ENCODE measurements at places on chromosomes 4 and X. TPM values are rescaled to one million over a fixed set of nuclear protein-coding genes. Genes with fewer than 3 reads are reported as not detected.

GRCh38 chr4:127632420-127633403 lies at the start of gene INTU:
INTU (plus strand) TSS chr4:127632957; CDS start chr4:127633035, 78 bp downstream.
- peak; percentile 94 for DNase-seq

GRCh38 chr4:123671636-123672404 lies 275.2 kb downstream of the SPRY1 start:
- DNase-seq: no peak

The GPC4 gene
- 120 TPM for total RNA-seq

- no peak for DNase-seq
Observed at GRCh38 chrX:41110801-41111625, 25.8 kb downstream of the USP9X start.

The TMEM156 gene
- total RNA-seq: not detected

- no peak for DNase-seq
Observed at GRCh38 chr4:108426493-108426892, 193.9 kb upstream of the RPL34 start.

DNA sequence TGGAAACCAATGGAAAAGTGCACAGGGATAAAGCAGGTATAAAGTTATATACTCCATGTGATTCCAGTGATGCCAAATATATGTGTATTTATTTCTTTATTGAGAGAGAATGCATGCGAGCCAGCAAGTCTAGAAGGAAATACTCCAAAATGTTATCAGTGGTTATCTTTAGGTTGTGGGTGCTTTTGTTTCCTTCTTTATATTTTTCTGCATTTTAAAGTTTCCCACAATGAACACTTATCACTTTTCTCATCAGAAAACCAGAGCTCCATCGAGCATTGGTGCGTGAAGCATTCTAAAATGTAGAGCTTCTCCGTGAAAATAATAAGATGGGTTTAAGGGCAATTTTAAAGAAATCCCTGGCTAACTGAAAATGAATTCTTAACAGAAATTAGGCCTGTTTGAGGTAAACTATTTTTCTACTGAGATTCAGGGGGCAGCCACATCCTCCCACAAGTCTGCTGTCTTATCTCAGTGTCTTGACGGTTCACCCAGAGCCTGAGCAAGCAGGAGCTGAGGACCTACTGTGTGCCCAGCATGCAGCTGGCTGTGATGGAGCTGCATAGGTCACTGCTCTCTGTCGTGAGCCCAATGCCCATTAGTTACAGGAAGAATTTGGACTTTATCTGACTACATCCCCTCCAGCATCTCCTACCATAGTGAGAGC lies 18.7 kb upstream of the CD40LG start:
- DNase-seq: no peak

GRCh38 chr4:110769578-110769977 lies 146.7 kb upstream of the PITX2 start:
- DNase-seq: no peak

The IQCM gene
- total RNA-seq: not detected

DNA sequence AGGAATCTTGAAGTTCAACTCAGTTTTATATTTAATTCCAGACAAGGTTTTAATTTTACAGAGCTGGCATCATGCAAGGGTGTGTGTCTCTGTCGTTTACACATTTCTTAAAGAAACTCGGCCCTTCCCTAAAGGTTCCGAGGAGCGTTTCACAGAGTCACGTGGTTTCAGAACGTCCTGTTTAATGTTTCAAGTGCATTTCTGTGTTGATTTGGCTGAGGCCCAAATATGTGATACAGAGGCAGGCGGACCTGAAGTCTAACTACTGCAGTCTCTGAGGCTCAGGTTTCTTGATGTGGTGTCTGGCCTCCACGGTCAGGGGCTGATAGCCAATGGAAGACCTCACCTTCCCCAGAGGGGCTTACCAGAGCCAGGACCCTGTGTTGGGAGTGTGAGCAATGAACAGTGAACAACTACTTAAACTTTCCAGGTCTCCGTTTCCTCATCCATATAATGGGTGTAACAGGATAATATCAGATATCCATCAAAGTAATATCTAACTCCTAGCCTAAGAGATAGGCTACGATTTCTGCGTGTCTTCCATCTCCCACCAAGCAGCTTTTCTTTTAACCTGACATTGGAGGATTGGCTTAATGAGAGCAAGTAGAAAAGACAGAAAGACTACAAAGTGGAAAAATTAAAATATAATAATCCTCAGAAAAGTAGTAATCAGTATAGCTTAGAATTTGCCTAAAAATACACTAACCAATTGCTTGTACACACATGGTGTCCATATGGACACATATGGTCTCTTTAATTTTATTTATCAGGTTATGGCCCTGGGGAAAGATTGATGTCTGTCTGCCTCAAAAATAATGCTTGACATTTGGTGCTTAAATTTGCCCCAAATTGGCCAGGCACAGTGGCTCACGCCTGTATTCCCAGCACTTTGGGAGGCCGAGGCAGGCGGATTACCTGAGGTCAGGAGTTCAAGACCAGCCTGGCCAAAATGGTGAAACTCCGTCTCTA lies 50.0 kb upstream of the TRIM2 start:
- no peak for DNase-seq

The OPRPN gene
- not detected for total RNA-seq

The RAB39B gene
- total RNA-seq: 6.9 TPM

The RAB33A gene
- total RNA-seq: 3.0 TPM

The ZFP42 gene
- total RNA-seq: 120 TPM

The SPACA5 gene
- total RNA-seq: not detected

GRCh38 chr4:8763966-8764901 lies 107.4 kb downstream of the HMX1 start:
- DNase-seq: peak; percentile 6

The FAM13A gene
- 14.6 TPM for total RNA-seq

- no peak for DNase-seq
Observed at GRCh38 chr4:5040856-5041620, 10.2 kb upstream of the STK32B start.

GRCh38 chr4:158090323-158090722 lies 82.5 kb downstream of the GASK1B start:
- no peak for DNase-seq

The SPIN4 gene
- total RNA-seq: 12.4 TPM

GRCh38 chrX:74923942-74924448 lies 1.3 kb downstream of the NEXMIF start:
- DNase-seq: peak; percentile 15

The GNPDA2 gene
- total RNA-seq: 4.7 TPM

GRCh38 chrX:115898382-115899001 lies 272.1 kb upstream of the AGTR2 start:
- no peak for DNase-seq

GRCh38 chr4:40502934-40503333 lies 126.7 kb downstream of the RBM47 start:
- no peak for DNase-seq

- DNase-seq: peak; percentile 66
Observed at GRCh38 chrX:155056877-155057792, 13.8 kb downstream of the CMC4 start.

DNA sequence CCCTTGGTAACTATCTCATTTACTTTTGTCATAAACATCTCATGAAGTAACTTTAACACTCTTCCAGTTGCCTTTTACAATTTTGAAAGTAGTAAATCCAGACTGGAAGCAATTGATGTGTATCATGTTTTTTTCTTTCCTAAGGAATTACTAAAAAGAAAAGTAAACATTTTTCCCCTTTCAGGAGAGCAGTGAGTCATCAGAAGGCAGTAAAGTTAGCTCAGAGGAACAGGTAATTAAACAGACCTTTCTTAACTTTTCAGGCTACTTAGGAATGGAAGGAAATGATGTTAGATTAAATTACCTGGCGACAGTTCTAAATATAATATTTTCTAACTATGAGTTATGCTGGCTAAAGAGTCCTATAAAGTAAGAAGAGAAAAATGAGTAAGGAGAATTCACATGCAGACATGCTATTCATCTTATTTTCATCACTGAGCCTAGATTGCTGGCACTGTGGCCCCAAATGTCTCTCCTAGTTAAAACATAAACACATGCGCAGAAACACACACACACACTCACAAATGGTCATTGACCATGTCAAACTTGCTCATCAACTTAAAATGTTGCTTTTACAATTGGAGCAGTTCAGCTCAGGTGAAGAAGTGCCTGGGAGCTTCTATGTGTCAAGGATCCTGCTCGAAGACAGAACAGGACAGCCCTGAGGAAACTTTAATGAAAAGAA lies 9.3 kb downstream of the DMP1 start:
- DNase-seq: no peak

All from WTC11 (cell line).